Activated naive CD4-positive, alpha-beta T cell treated with anti-CD3 and anti-CD28 coated beads, Interleukin-2, amount 10 ng/mL, durations not matched to agents 7 days and 5 days (primary cell): ENCODE measurements at places on chromosomes 3 and 15.

GRCh38 chr15:60585743-60586708, 107.1 kb upstream of the ICE2 start:
- peak; percentile 72 for DNase-seq

DNA sequence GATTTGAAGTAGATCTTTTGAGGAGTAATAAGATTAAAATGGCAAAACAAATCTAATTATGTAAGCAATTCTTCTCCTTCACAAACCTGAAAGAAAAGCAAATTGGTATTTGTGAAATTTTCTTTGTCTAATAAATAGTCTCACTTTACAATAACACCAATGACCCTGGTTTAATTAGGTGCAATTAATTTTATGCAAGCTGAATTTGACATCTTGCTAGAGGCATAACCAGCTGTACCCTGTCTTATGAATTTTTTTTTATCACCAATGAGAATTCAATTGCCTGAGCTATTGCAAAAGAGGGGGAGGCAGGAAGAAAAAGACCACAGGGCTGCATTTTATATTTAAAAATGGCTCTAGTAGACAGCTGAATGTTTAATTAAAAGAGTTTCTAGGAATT, 113.5 kb upstream of the IL12A start:
- no peak for DNase-seq

- DNase-seq = no peak
Observed at GRCh38 chr3:183975981-183976662, 41.6 kb downstream of the ABCC5 start.

- no peak for DNase-seq
Observed at GRCh38 chr3:118734664-118735063, 300.0 kb downstream of the IGSF11 start.

DNA sequence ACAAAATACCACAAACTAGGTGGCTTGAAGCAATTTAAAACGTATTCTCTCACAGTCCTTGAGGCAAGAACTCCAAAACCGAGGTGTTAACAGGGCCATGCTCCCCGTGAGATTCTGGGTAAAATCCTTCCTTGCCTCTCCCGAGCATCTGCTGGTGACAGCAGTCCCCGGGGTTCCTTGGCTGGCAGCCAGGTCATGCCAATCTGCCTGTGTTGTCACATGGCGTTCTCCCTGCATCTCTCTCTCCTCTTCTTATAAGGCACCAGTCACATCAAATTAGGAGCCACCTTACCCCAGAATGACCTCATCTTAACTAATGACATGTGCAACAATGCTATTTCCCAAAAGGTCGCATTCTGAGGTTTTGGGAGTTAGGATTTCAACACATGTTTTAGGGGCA, 26.3 kb upstream of the LRRN1 start:
- no peak for DNase-seq

GRCh38 chr3:15390460-15390859, 36.9 kb downstream of the METTL6 start:
- no peak for DNase-seq

DNA sequence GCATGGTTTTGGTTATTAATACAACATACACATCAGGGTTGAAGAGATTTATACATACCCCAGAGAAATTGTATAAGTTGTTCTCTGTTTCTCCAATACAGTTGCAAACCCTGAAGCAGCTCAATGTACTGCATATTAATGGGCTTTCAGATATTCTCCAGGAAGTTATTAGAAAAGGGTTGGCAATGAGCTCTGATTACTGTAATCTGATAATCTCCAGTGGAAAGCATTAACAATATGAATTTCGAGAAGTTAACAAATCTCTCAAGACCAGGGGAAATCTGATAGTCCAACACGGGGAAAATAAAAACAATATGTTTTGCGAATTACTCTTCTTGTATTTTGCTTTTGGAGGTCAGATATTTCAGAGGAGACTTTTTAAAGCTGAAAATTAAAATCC, 950.1 kb downstream of the TBL1XR1 start:
- DNase-seq = no peak

DNA sequence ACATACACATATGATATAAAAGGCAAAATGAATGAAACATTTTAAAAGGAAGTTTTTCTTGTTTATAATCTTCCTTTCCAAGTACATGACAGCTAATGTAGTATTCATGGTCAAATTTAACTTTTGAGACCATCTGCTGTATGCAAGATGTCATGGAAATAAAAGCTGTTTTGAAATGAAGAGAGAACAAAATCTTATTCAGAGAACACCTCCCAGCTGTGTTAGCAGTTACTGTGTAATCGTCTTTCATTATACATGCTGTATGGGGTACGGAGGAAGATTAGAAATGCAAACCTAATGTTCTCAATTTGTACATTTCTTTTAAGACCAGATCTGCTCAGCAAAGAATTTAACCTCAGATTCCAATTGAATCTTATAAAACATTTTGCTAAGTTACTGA, 1182.3 kb downstream of the OTOL1 start:
- no peak for DNase-seq

DNA sequence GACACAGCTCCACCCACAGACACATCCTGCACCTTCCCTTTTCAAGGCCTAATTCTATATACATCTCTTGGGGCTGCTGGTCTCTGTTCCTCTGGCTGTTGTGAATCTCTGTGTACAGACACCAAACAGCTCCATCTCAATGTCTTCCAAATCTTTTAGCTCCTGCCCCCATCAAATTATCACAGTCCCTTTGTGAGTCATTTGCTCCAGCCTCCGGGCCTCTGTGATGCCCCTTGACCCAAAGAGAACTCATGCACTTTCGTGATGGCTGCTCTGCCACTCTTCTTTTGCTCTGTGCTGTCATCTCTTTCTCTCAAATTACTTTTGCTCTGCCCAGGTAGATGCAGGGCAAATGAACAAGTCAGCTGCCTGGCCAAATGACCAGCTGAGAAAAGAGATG, 369.0 kb upstream of the CDIN1 start:
- no peak for DNase-seq

- no peak for DNase-seq
Observed at GRCh38 chr3:190840146-190840545, 22.3 kb downstream of the GMNC start.

GRCh38 chr15:74983725-74984231, 11.6 kb upstream of the SCAMP5 start:
- peak; percentile 35 for DNase-seq

- DNase-seq = no peak
Observed at GRCh38 chr15:87901926-87902690, 354.4 kb downstream of the NTRK3 start.

DNA sequence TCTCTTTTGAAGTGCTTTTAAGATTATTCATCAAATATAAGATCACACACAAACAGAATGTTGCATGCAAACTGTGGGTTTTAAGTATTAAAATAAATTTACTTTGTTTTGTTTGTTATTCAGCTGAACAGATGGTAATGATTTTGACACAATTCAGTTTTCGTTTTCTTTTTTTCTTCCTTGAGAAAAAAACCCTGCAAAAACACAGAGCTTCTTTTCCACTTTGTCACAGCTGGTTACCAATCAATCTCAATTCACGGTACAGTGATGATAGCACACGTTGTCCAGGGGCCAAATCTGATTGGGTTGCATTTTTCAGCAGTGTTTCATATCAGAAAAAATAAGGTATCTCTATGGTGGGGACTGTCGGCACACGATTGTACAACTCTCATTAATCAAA, 473.6 kb downstream of the ROBO2 start:
- DNase-seq = no peak

DNA sequence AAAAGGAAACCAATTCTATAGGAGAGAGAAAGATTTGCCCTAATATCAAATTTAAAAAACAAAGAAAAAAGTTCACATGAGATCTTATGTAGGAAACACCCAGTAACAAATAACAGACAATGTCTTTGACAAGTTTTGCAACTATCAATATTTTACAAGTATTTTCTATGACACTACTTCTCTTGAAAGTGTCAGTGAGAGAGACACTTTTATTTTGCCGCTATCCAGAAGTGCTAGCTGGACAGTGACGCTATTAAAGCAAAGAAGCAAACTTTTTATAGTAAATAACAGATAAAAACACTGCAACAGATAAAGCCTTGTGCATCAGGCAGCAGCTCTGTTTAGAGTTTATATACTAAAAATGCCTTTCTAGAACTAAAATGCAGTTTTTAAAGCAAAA, 13.3 kb downstream of the LYSMD2 start:
- no peak for DNase-seq

DNA sequence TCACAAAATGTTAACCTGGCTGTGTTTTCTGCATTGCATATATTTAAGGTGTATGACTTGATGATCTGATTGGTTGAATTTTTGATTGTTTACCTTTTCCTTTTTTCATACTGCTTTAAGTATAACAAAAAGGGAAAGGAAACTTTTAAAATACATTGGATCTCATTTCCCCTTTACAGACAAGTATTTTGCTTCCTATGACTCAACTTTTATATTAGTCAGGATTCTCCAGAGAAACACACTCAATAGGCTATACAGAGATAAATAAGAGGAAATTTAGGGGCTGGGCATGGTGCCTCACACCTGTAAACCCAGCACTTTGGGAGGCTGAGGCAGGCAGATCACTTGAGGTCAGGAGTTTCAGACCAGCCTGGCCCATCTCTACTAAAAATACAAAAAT, 205.8 kb downstream of the TJP1 start:
- no peak for DNase-seq

DNA sequence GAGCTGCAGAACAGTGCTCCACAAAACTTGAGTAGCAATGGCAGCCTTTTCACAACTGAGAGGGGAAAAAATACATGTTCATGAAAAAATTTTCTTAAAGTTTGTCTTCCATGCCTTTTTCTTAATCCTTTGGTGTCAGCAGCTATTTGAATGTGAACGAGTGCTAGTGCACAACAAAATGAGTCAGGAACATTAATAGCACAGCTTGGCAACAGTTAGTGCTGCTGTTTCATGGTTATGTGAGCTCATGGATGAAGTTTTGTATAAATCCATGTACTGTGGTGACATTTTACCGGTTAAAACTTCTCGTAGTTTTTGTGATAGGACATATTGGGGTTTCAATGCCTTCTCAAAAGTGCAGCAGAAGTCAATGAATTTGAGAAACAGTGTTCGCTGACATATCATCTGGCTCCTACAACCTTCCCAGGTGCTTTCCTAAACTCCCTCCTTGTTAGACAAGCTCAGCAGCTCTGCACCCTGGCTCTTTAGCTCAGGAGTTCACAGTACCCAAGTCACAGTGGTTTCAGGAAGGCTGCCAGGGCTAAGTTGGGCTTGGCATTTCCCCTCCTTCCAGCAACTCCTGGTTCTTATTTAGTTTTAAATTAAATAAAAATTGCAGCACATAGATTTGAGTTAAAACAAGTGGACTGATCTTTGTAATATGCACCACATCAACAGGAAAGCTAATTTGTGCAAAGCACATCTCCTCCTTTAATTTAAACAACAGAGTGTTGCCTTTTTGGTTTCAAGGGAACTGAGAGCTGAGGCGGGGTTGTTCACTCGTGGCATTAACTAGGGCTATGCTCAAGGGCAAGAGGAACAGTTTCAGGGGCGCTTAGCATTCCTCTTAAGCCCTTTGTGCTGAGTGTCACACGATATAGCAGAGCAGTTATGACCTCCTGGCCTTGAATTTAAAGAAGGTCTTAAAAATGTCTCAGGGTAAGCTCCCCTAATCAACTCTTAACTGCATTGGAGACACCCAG, 362.8 kb downstream of the CHST2 start:
- DNase-seq = no peak

GRCh38 chr3:132189601-132190000, 127.6 kb upstream of the ACP3 start:
- no peak for DNase-seq

DNA sequence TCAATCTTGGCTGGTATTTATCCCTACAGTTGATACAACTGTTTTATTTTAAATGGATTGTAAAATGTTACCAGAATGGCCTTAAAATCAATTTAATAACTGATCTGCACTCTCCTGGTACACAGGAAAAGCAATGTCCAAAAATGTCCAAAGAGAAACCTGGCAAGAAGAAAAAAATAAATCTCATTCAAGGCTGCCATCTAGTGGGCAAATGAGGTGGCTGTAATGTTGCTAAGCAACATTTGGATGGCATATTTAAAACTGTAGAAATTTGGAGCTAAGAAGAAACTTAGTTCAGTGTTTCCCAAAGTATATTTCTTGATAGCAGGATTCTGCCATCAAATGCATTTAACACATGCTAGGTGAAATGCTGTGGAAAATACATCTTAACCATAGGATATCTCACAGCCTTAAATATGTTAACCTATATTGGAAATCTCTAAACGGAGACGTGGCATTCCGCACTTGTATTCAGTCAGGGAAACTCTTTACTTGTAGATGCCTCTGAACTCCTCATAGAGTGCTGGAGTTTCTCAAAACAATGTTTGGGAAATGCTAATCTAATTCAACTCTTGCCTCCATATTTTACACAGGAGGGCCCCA, 216.8 kb downstream of the ERC2 start:
- peak; percentile 22 for DNase-seq

- no peak for DNase-seq
Observed at GRCh38 chr3:153277029-153277428, 115.0 kb downstream of the RAP2B start.

DNA sequence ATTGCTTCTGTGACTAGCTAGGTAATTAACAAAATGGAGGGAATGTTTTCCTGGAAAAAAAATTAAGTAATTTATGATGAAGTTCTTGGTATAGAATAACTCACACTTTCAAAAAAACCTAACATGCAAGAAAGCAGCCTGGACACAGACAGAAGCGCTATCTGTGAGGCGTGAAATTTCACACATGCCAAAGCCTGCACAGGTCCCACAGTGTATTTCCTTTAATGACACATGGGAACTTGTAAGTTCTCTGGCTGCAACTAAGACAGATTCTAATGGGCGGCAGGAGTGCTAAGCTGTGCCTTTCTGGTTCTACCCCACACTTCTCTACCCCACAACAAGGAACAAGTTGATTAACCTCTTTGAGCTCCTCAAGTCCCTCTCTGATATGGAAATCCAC, 84.9 kb upstream of the NEO1 start:
- no peak for DNase-seq

DNA sequence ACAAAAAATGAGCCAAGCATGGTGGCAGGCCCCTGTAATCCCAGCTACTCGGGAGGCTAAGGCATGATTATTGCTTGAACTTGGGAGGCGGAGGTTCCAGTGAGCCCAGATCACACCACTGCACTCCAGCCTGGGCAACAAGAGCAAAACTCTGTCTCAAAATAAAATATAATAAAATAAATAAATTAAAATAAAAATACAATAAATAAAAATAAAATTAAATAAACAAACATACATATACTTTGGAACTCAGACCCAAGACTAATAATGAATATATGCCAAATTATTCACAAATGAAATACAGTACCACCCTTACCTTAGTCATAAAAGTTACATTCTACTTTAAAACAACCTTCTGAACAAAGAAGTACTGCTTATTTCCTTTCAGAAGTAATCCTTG, 81.8 kb downstream of the SCAPER start:
- DNase-seq = no peak

- DNase-seq = no peak
Observed at GRCh38 chr3:174581558-174581957, 277.6 kb upstream of the NAALADL2 start.

GRCh38 chr3:157412323-157412855, 24.3 kb upstream of the PTX3 start:
- DNase-seq = no peak
